ENCODE measurements at places on chromosomes 6 and 20.
A peak's percentile ranks its signal among the peaks of the same experiment; 100 is the strongest.

- no peak for DNase-seq
Measured at GRCh38 chr20:48158014-48158413, 372.7 kb upstream of the SULF2 start.

DNA sequence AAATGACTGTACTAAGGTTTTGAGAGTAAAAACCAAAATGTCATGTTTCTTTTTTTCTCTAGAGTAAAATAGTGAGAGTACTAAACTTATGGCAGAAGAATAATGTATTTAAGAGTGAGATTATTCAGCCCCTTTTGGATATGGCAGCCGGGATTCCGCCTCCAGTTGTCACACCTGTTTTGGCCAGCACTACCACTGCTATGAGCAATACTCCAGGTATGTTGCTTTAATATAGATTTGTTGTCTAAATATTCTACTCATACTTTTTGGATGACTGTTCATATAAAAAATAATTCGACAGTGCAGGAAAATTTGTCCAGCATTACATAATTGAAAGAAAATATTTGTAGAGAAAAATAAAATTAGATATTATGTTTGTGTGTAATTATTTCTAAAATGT is 59.5 kb downstream of the SCAF8 start:
- peak; percentile 43 for DNase-seq

- no peak for DNase-seq
Measured at GRCh38 chr6:8060346-8060745, 3.8 kb downstream of the BLOC1S5 start.

DNA sequence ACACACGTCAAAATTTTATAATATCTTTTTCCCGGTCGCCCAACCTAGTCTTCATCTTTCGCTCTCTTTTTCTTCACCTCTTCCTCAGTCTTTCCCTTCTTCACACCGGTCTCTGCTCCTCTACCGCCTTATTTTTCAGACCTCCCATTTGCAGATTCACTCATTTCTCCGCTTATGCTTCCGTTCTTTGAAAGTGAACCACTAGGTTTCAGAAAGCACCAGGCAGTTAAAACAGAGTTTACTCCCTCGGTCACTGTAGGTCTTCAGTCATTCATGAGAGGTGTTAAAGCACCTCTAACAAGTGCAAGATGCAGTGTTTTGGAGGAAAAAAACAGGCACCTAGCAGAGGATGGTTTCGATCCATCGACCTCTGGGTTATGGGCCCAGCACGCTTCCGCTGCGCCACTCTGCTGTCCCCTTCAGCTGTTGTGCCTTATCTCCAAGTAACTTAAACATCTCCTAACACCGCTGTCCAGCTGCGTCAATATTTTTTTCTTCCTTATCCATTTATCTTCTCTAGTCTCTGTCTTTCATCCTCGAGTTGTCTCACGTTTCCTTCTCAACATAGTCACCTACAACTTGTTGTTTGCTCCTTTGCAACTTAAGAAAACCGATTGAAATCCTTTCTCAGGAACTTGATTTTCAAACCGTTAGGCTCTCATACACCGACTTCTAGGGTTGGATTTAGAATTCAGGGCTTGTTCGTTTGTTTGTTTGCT is 119.7 kb upstream of the ZNF184 start:
- DNase-seq = peak; percentile 86

DNA sequence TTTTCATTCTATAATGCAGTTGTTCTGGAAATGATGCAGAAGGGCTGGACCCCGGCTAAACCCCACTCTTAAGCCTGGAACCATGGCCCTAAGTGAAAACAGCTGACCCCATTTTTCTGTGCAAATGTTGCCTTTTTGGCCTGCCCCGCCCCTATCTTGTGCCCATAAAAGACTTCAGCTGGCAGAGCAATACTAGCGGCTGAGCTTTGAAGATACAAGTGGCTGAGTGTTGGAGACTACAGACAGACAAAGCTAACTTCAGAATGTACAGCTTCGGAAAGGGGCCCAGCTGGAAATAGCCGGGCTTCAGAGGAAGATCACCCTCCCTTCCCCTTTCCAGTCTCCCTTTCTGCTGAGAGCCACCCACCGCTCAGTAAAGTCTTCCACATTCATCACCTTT is 258.6 kb upstream of the SPTLC3 start:
- DNase-seq = no peak

GRCh38 chr6:2376429-2377355 is 131.3 kb upstream of the GMDS start:
- DNase-seq = peak; percentile 85

DNA sequence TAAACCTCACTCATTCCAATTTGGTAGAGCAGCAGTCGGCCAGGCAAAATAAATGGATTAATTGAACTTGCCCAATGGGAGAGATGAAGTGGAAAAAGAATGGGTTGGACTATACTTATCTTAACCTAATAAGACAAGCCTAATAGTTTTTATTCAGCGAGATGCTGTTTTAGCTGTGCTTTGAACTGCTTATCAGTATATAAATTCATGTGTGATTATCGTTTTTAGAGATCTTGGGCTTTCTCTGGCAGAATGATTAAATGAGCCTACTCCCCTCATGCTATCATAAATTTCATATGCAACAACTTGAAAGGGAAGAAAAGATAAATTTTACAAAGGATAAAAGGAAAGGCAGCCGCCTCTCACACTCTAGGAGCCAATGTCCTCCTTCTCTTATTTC is 59.8 kb downstream of the SNAP25 start:
- DNase-seq = no peak

- DNase-seq = no peak
Measured at GRCh38 chr6:124285146-124285545, 481.5 kb downstream of the NKAIN2 start.

- DNase-seq = no peak
Measured at GRCh38 chr6:151121900-151122299, 117.9 kb upstream of the AKAP12 start.

DNA sequence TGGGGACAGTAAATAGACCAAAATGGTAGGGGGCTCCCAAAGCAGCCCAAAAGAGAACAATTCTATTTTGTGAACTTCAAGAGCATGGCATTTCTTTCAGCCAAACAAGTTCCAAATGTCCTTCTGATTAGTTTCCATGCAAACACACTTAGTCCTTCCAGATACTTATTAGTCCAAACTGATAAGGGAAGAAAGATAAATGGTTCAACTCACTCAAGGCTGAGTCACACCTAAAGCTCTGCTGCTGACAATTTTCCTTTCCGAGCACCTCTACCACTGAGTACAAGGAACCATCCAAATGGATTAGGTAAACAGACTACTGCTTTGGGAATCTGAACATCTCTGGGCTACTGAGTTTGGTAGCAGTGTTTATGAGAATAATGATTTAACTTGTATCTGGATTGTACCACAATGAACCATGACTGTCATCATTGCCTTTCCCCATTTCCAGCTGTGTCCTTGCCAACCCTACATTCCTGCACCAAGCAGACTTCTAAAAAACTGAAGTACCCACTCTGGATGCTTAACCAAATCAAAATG is 71.2 kb downstream of the TNFRSF21 start:
- DNase-seq = no peak

GRCh38 chr6:86595641-86596040 is 341.7 kb upstream of the HTR1E start:
- no peak for DNase-seq

GRCh38 chr6:97187951-97188350 is 95.1 kb downstream of the MMS22L start:
- DNase-seq = no peak

GRCh38 chr6:24929242-24929641 is 6.5 kb downstream of the RIPOR2 start:
- DNase-seq = no peak

DNA sequence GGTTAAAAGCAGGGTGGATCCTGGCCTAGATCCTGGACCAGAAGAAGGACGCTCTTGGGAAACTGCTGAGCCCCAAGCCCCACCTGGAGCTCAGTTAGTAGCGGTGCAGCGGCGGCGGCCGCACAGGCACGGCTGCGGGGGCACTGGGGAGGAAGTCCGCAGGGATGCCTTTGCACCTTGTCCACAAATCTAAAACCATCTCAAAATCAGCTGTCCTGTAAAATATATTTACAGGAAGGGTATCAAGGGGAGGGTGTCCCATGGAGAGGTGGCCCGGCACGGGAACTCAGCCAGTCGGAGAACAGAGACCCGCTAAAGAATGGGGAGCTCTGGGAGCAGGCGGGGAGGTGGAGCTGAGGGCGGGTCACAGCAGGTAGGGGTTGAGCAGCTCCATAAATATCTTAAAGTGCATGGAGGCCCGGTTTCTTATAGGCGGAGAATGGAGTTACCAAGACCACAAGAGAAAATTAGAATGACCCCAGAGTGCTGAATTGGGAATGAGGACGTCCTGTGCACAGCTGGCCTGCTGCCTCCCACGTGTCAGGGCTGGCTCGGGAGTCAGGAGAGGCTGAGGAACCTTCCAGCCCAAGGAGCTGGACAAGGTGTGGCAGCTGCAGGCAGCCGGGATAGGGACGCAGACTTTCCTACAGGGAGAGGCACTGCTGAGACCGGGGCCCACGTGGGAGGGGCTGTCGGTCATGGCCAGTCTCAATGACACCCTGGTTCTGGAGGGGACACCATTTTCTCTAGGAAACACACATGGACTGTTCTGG is 8.0 kb downstream of the MTG2 start:
- no peak for DNase-seq

GRCh38 chr6:159271257-159271656 is 102.1 kb downstream of the FNDC1 start:
- DNase-seq = no peak

GRCh38 chr6:158853072-158853879 is 34.1 kb upstream of the EZR start:
- peak; percentile 96 for DNase-seq

DNA sequence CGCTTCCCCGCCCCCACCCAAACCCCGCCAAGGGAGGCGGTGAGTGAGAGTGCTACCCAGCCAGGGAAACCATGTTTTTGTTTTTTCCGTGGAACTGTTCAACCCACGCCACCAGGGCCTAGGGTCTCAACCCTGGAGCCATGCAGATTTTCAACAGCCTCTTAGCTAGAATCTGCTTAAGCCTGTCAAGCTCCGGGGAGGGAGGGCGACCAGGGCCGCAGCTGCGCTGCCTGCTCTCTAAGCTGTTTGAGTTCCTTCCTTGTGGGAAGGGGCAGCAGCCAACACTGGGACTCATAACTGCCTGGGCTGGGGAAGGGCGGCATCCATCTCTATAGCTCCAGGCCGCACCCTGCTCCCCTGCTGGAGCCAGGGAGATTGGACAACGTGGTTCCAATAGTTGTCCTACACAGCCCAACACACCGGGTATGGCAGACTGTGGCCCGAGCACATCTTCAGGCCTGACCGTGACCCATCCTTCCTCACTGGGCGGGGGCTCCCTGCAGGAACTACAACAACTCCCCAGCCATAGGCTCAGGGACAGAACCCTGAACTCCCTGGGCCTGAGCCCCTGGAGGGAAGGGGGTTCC is 1065.7 kb upstream of the MANEA start:
- no peak for DNase-seq

GRCh38 chr20:61117725-61118124 is 134.3 kb upstream of the CDH4 start:
- peak; percentile 73 for DNase-seq

DNA sequence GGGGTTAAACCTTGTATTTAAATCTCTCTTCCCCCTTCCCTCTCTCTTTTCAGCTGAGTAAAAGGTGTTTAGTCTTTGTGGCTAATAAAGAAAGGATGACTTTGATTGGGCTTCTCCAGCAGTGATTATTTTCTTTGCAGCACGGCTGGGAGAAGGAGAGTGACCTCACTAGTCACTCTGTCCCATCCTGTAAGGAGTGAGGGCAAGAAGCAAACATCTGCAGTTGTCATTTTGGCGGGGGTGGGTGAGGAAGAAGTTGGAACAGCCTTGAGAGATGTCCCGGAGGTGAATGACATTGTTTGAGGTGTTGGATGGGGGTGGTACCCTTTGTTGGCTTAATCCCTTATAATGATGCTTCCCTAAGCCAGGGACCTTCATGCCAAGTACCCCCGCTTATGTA is 223.6 kb downstream of the EYA2 start:
- DNase-seq = no peak

GRCh38 chr6:133456439-133456838 is 215.3 kb downstream of the EYA4 start:
- no peak for DNase-seq

Measured in EL (cell line).